Brain pericyte (primary cell): ENCODE measurements at places on chromosomes 3 and 15.

- DNase-seq, result no peak
Measured at GRCh38 chr15:64148581-64148980, 3.0 kb upstream of the SNX22 start.

DNA sequence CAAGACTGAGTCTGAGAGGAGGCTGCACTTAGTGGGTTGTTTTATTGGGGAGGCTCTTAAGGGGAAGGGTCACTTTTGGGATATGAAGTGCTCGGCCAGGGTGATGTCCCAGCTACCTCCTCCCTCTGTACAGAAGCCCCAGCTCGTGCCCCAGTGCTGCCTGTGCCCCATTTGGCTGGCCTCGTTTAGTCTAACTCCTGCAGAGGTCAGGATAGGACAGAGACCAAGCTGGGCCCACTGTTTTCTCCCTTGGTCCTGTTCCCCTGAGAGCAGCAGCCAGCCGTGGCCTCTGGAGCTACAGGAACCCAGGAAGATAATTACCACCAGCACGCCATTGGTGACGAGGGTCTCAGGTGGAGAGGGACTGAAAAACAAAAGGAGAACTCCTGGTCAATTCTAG is 18.5 kb downstream of the PLA2G4E start:
- DNase-seq, result no peak

- no peak for DNase-seq
Measured at GRCh38 chr3:110344897-110345767, 726.5 kb upstream of the NECTIN3 start.

GRCh38 chr3:9826815-9827573 is 16.8 kb downstream of the RPUSD3 start:
- DNase-seq, result no peak

- DNase-seq, result no peak
Measured at GRCh38 chr15:74036271-74037170, 42.0 kb downstream of the PML start.
